ENCODE measurements at places on chromosomes 7 and 10. TPM values are rescaled to one million over a fixed set of nuclear protein-coding genes. Genes with fewer than 3 reads are reported as not detected.
A peak's percentile ranks its signal among the peaks of the same experiment; 100 is the strongest.

DNA sequence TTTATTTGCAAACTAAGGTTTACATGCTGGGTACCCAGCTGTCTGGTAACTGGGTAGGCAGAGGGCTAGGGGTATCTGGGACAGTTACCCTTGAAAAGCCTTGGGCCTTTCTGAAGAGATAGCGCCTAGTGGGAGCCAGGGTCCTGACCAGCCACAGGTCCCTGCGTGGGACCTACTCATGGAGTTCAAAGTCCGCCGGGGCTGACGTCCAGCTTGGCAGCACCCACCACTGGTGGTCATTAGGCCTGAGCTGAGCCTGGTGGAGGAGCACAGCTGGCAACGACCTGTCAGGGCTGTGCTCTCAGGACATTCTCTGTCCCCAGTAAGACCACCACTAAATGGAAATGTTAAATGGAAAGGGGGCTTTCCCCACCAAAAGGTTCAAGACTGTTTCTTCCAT lies 20.0 kb downstream of the GUSB start:
- no peak for DNase-seq

The DNTT gene
- total RNA-seq = 0.09 TPM

- DNase-seq = no peak
Measured at GRCh38 chr7:1431634-1432380, 27.5 kb downstream of the MICALL2 start.

GRCh38 chr10:99569961-99570360 lies 37.2 kb downstream of the NKX2-3 start:
- DNase-seq = no peak

- DNase-seq = no peak
Measured at GRCh38 chr7:28442540-28443420, 30.5 kb downstream of the CREB5 start.

The IQUB gene
- 0.84 TPM for total RNA-seq

The UTF1 gene
- not detected for total RNA-seq

The CRTAC1 gene
- 0.27 TPM for total RNA-seq

DNA sequence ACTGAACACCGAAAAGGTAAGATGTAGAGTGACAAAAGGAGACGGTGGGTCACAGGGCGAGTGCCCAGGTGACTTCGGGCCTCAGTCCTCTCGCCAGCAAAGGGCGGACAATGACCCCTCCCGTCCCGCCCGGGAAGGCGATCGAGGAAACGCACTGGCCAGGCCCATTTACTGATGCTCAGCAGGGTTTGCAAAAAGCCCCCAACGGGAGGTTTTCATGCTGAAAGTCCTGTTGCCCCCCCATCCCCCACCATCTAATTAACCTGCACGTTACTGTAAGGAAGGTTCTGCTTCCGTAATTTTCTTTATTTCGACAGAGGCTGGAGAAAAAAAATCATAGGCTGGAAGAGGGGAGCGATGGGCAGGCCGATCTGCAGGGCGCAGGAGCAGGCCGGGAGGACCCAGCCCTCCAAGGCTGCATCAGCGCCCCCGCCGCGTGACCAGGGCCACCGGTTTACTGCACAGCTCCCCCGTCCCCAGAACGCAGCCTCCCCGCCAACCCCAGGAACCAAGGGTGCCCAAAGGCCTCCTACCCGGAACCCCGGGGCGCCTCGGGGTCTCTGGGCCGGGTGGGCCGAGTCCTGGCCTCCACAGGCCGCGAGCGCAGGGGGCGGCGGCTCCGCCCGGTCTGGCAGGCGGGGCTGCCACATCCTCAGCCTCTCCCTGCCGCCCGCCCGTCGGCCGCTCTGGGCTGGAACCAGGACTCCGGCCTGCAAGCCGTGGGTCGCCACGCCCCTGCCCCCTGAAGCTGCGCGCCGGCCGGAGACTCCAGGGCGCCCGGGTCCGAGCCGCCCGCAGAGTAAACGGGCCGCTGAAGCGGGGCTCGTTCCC lies 613 bp downstream of the OAT start:
- DNase-seq = peak; percentile 82

The PPP1R9A gene
- 45.0 TPM for total RNA-seq

- DNase-seq = no peak
Measured at GRCh38 chr10:119919271-119919670, 26.7 kb downstream of the SEC23IP start.

DNA sequence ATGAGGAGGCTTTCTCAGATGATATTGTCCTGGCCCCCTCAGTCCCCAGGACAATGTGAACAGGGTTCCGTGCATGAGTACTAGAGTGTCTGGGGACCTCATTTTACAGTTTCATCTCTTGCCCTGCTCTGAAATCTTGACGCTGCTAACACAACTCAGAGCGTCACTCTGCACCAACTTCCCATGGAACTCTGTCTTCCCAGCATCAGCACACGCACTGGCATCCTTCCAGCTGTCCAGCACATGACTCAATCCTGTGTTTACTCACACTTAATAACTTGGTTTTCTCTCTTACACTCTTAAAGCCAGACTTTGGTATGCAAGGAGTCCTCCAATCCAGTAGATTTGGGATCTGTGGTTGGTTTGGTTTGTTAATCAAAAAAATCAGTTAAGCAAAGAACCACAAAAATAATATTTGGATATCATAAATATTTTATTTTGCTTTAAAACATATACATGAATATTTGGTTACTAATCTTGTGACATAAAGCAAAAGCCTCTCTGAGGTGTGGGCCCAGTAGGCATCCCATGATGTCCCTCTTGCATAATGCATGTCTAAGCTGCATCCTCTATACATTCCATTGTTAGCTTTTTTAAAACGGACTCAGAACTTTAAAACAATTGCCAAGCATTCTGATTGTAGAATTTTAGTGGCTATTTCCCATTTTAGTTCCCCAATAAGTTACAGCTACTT lies 131.0 kb downstream of the CXCL12 start:
- DNase-seq = peak; percentile 85

- DNase-seq = no peak
Measured at GRCh38 chr10:71774916-71775702, 1.8 kb upstream of the VSIR start.

DNA sequence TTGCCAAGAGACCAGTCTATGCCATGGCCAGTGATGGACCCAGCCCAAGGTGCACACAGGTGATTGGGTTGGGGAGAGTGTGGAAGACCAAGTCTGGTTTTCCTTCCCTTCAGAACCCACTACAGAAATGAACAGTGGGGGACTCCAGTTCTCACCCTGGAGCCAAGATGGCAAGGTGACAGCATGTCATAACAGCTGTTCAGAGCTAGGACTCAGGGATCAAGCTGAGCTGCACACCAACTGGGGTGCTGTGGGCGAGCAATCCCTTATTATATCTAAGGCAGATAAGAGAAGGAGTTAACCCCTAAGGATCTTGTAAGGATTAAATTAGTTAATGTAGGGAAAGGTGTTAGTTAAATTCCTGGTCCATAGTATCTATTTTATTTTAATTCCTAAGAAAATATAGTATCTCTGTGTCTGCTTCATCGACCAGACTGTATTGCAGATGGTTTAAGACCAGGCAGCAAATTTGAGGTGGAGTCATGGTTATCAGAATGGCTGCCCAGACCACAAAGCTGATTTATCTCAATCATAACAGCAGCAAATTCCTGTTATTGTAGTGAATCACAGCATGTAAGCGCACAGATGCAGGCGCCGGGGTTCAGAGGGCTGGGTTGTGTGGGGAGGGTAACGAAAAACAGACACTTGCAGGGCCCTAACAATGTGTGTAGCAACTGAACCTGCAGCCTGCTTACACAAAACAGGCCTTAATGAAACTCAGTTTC lies 208.7 kb upstream of the ZNF32 start:
- DNase-seq = no peak

The AOC1 gene
- 0.04 TPM for total RNA-seq

GRCh38 chr7:145737617-145738016 lies 379.0 kb upstream of the CNTNAP2 start:
- no peak for DNase-seq

DNA sequence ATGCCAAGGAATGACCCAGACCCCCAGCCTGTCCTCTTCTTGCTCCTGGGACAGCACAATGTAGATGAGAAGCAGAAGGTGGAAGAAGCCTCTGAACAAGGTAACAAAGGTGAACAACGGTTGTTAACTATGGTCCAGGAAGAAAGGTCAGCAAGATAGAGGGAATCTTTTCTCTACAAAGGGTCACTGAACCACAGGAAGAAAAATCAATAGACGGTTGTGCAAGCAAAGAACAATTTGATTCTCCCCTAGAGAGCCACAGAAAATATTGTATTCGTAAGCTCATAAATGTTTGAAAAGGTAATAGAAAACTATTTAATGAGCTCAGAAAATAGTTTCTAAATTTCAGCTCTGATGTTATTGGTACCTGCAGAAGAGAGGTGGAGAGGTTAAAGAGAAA lies 111.3 kb downstream of the ST8SIA6 start:
- no peak for DNase-seq
